Neural crest cell (in vitro differentiated cells): ENCODE measurements at places on chromosomes 5 and 9. TPM values are rescaled to one million over a fixed set of nuclear protein-coding genes. Genes with fewer than 3 reads are reported as not detected.

- DNase-seq = peak; percentile 61
Measured at GRCh38 chr5:36606428-36607113, at the start of gene SLC1A3. Gene SLC1A3 (plus strand): TSS chr5:36606606. CDS start chr5:36608424, 1,818 bp downstream.

SHC3 gene
- 14.9 and 17.7 TPM in 2 replicates for total RNA-seq

GRCh38 chr5:77101298-77101697, 14.2 kb upstream of the ZBED3 start:
- DNase-seq = no peak

GRCh38 chr5:116453988-116454411, 120.6 kb downstream of the SEMA6A start:
- DNase-seq = no peak

RNF208 gene
- total RNA-seq = 9.7 and 10.1 TPM in 2 replicates

DNA sequence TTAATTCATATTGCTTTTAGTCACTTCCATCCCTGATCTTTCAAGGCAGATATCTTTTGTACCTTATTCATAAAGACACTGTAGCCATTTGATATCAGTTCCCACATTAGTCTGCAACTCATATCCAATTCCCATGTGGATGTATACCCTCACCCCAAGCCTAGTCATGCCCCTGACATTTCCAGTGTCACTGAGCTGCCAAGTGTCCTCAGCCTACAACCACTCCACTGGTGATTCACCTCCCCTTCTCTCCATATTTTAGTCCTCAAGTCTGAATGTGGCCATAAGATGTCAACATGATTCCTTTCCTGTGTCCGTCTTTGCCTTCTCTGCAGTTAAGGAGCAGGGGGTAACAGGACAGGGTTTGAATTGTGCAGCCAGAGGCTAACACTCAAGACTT, 346.9 kb downstream of the RAB3C start:
- no peak for DNase-seq

GRCh38 chr9:1659363-1659690, 355.8 kb upstream of the SMARCA2 start:
- DNase-seq = no peak

DNA sequence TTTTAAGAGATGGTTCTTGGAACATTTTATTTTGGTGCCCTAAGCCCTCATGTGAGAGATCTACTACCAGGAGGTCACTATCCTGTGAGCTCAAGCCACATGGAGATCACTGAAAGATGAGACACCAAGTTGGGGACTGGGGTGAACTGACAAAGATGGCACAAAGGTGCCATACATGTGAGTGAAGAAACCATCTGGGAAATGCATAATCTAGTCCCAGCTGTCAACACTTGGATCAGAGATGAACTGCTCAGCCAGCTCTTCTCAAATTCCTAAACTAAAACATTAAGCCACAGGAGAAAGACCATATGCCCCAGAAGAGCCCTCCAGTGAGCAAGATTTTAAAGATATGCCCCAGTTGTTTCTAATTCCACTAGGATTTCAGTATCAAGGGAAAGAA, 22.2 kb upstream of the MYOT start:
- no peak for DNase-seq

- DNase-seq = no peak
Measured at GRCh38 chr5:126000507-126000906, 422.7 kb upstream of the GRAMD2B start.

FOXE1 gene
- total RNA-seq = 0.09 TPM in 1 of 2 replicates, not detected in the other

- no peak for DNase-seq
Measured at GRCh38 chr5:172777881-172778814, 7.2 kb upstream of the DUSP1 start.

TSLP gene
- not detected in 2 replicates for total RNA-seq

GRCh38 chr5:141430332-141431113, at the start of gene PCDHGA12:
Gene PCDHGA12 (plus strand): TSS chr5:141430507. CDS start chr5:141430760, 253 bp downstream.
- DNase-seq = no peak

GRCh38 chr5:16787278-16787677, 148.8 kb downstream of the MYO10 start:
- DNase-seq = no peak

- DNase-seq = no peak
Measured at GRCh38 chr9:93303258-93303771, 119.4 kb downstream of the WNK2 start.

DNA sequence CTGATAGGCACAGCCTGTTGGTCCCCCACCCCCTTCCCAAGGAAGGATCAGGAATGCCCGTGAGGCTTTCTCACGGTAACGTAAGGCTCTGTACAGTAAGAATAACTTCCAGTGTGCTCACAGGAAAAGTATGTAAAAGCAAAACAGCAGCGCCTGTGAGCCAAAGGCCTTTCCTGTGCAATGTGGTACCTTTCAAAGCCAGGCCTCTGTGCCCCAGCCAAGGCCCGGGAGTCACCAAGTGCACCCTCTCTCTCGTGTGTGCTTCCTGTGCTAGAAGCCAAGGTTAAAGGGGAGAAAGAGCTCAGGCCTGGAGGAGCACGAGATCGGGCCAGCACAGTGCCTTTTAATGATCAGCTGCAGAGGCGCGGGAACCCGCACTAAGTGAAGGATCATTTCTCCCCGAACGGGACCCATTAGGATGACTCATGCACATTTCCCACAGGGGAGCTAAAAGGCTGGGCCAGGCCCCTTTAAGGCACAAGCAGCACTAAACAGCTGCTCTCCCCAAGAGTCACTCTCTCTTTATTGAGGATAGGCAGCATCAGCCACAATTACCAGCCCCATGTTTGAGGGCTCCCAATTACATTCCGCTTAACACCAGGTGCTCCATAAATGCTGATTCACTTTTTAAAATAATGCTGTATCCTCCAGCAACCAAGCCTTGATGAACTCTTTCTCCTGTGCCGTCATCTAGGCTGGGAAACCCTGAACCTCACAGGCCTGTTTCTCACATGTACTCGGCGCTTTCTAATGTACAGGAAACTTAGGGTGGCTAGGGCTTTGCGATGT, 42.8 kb downstream of the SHB start:
- no peak for DNase-seq

DNA sequence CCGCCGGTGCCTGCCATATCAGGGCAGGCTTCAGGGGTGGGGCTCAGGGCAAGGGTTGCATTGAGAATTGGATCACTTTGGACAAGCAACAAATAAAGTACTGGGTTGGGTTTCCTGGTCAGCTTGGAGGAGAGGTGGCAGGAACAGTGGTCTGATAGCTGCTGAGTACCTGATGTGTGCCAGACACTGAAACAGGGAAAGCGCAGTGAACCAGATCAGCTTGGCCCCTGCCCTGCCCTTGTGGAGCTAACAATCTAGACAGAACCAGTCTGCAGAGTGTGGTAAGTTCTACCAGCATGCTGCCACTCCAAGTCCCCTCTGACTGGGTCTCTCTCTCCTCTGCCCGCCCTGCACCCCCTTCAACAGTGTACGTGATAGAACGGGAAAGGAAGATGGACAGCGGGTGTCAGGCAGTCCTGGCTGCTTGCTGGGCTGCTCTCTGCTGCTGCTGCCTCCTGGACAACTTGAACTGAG, 53.4 kb downstream of the CYSTM1 start:
- DNase-seq = no peak

DNA sequence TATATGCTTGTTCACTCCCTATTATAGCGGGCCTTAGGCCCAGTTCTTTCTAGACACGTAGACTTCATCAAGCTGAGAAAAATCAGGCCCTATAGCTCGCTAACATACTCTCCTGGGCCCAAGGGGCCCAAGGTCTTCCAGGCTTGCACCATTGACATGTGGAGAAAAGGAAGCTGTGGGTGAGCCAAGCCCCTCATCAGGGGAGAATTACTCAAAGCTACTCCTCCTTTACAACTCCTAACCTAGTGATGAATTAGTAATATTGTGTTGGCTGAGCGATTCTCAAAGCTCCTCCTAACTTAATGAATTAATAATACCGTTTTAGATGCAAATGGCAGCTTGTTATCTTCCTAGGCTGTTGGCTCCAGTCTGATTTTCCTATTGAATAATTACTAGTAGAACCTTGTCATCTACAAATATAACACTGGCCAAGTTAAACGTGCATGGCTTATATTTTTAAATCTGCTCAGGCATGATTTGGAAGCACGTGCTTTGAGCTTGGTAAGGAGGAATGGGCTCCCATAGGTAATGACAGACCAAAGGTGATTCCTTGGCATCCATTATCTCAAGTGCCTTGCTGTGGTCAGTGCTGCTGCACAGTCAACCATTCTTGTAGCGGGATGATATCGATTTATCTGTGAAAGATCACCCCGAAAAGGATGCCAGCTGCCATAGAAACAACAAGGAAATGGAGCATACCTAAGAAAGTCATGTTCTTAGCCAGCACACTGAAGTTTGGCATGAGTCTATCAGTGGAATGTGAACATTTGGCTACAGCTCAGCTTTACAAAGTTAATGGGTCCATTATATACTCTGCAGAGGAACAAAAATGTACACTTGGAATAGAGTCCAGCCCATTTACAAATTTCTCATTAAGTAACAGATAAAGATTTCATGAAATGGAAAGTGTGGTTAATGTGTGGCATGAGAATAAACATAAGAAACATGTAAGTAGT, 23.8 kb downstream of the LVRN start:
- no peak for DNase-seq

PCDHGA9 gene
- total RNA-seq = 0.72 and 0.86 TPM in 2 replicates

PLGRKT gene
- total RNA-seq = 24.2 and 24.6 TPM in 2 replicates

PHF24 gene
- 0.63 and 1.2 TPM in 2 replicates for total RNA-seq

DNA sequence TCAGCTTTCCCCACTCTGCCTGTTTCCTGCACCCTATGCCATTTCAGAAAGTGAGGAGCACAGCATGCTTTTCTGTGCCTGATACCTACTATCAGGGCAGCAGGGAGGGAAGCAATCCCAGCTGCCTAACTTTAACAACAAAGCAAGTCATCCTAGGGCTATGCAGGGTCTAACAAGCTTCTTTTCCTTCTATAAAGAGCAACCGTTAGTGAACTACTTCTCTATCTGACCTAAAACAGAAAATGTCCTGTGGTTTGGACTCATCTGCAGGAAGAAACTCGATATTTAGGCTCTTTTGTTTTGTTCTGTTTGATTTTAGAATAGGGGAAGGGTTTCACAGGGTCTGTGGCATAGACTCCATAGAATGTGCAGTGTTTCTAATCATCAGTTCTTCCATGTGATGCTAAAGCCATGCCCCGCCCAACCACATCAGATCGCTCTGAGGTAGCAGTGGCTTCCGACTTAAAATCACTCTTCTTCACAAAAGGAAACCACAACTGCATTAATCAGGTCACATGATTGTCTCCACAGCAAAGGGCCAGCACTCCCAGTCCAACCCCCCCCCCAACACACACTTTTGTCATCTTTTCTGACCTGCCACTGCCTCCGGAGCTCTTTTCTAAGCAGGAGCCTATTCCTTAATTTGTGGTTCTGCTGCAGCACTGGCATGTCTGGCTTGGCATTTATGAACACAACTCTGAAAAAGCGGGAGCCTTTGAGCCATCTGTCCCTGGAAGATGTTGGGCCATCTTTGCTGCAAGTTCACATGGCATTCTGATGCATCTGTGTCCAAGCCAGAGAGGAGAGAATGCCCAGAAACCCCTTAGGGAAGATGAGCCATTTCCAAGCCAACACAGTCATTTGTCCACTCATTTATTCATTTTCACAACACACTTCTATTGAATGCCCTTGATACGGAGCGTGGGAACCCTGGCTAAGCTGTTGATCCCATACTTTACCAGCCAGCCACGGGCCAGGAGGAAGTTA, 71.6 kb downstream of the CFAP90 start:
- no peak for DNase-seq

GRCh38 chr5:171351536-171352073, 36.0 kb upstream of the NPM1 start:
- DNase-seq = no peak

DNA sequence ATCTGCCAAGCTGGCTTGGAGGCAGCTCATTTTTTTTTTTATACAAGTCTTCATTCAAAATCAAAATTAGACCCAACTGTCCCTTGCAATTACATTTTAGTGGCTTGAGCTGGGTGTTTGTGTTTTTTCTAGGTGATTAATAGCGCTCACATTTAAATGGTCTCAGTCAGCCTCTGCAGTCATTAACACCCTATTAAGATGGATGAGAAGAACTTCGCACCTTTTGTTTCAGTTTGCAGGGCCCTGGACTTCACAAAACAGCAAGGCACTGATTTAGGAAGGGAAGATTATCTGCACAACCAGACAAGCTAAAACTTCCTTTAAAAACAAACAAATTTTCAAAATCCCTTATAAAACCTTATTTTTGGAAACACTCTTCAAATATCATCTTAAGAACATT, 374.8 kb downstream of the EFNA5 start:
- DNase-seq = no peak

DNA sequence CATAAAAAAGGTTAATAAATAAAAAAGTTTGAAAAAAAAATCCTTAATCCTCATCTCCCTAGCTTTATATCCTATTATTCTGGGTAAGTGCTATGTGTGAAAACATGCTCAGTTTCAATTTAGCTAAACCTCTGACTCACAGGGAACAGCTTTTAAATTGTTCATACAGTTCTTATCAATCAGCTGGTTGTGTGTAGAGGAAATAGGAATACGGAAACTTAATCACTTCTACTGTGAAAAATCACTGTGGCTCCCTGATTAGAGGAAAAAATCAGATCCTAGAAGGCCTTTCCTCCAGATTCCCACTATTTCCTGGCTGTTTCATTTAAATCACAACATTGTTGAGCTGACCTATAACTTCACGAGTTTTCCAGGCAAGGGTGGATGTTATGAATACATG, 120.5 kb downstream of the MARCHF3 start:
- DNase-seq = no peak

GRCh38 chr9:80775530-80775929, 913.8 kb downstream of the TLE1 start:
- no peak for DNase-seq

GRCh38 chr9:38621434-38622287, 1.3 kb upstream of the ANKRD18A start:
- peak; percentile 18 for DNase-seq

INSYN2B gene
- 0.27 and 0.35 TPM in 2 replicates for total RNA-seq
